ENCODE measurements at places on chromosomes 13 and 19. TPM values are rescaled to one million over a fixed set of nuclear protein-coding genes. Genes with fewer than 3 reads are reported as not detected.

- no peak for DNase-seq
Measured at GRCh38 chr19:39946532-39946931, 12.1 kb upstream of the FCGBP start.

DNA sequence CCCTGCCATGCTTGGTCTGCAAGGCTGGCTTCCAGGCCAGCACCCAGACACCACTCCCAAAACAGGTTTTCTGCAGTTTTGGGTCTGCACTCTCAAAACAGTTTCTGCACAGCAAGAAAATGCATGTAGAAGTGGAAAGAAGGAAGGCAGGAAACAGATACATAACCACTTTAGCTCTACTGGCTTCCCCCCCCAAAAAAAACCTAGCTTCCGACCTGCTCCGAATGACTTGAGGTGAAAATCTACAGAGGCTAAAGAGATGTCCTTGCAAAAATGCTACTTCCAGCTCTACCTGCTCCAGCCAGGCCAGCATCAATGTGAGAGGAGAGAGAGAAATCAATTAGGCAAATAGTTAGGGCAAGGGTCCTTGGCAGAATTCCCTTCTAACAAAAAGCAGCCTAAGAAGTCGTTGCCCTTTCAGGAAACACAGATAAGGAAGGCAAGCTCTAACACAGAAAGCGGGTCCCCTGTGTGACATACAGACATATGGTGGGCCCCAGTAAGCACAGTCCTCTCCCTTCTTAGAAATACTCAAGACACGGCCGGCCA, 3.4 kb downstream of the C19orf12 start:
- no peak for DNase-seq

DNA sequence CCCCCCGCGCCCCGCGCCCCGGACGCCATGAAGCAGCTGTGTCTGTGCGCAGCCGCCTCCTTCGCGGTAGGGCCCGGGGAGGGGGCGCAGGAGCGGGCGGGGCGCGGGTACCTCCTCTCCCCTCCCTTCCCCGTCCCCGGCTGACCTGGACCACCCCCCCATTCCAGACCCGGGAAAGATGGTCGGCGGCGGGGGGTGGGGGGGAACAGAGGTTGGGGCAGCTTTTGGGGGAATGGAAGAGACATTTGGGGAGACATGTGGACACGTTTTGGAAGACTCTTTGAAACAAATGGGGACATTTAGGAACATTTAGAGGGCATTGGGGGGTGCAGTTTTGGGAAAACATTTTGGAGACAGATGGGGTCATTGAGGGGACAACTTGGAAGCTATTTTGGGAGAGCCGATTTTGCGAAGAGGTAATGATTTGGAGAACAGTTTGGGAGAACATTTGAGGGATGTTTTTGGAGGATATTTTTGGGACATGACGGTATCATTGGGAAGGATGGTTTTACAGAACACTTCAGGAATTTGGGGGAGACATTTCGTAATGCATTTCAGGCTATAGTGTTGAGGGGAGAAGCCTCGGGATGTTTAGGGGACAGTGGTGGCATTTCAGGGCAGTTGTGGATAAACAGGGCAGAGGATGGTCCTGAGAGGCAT, 16.1 kb downstream of the ANKRD24 start:
- no peak for DNase-seq

- DNase-seq: no peak
Measured at GRCh38 chr13:102947745-102948405, 102.0 kb downstream of the ERCC5 start.

DNA sequence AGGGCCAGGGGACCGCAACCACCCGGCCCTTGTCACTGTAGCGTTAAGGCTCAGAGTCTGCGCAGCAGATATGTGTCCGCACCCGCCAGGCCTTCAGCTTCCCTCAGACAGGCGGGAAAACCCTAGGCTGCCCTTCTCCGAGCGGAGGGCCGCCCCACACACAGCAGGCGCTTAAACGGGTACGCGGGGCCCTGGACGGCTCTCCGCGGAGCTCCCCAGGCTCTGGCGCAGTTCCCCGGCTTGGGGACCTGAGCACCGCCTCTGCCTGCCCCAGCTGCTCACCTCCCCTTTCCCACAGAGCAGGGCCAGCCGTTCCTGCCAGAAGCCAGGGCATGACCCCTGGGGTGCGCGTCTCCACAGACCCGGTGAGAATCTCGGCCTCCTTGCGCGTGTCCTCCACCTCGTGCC, 593 bp downstream of the ZNF135 start:
- no peak for DNase-seq

- DNase-seq: peak; percentile 85
Measured at GRCh38 chr13:100209857-100210825, 121.2 kb downstream of the PCCA start.

DNA sequence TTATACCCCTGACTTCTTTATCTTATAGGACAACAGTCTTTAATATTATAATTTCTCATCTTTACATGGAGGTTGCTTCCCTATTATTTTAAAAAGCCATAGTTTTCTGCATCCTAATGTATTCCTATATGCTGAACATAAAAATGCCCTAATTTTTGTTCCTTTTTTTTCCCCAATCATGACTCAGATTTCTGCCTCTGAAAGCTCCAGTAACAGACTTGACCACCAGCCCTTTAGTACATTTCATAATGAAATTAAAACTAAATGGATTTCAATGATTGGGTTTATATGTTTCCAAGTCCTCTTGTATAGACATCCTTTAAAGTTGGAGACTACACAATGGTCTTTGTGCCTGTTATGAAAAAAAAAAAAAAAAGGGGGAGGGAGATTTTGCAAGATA, 712.5 kb downstream of the DIAPH3 start:
- DNase-seq: no peak

DNA sequence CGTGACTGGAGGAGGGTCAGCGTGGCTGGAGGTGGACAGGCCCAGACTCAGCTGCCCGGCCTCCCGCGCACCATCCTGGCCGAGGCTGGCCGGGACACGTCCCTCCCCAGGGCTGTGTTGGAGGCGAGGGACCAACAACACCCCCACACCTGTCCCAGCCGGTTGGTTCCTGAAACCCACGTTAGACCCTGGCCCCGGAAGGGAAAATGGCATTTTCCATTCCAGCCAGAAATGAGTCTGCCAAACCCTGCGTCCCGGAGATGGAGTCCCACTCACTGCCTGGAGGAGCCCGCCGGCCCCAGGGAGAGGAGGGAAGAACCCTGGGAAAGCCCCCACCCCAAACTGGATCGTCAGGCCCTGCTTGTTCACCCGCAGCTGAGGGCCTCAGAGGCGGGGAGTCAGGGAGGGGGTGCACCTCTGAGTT, 4.8 kb upstream of the WDR18 start:
- no peak for DNase-seq

GRCh38 chr19:43667126-43667875, 2.7 kb downstream of the PLAUR start:
- no peak for DNase-seq

DNA sequence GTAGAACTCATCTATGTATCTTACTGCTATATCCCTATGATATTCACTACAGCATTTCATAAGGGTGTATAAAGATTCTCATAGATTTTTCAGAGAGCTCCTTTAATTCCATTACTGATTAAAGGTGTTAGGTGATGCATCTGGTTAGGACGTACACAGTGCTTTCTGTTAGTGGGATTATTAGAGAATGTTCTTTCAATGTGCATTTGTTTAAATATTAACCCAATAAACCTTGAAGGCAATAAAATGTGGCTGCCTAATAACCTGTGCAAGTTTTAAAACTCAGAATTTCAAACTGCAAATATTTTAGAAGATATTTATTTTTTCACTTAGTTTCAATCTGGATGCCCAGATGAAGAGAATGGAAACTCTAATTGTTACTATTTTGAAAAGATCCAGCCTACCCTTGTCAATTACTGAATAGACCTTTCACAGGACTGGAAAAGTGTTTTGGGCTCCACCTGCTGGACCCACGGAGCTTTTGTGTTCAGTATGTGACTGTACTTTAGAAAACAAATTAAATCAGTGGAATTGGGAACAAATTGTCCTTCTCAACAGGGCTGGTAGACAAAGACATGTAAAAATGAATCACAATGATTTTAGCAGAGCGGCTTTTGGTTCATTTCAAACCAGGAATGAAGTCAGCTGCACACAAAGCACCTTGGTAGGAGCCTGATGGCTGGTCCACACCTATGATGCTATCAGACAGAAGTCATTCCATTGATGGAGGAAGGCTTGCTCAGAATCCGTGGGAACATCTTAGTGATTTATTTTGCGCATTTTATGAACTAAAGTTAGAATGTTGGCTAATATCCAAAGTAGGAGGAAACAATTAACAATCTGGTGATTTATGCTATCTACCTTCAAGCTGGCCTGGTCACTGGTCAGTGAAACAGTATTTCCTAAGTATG, 89.4 kb upstream of the RAP2A start:
- no peak for DNase-seq

GRCh38 chr19:29845574-29846176, 33.9 kb downstream of the CCNE1 start:
- peak; percentile 22 for DNase-seq

DNA sequence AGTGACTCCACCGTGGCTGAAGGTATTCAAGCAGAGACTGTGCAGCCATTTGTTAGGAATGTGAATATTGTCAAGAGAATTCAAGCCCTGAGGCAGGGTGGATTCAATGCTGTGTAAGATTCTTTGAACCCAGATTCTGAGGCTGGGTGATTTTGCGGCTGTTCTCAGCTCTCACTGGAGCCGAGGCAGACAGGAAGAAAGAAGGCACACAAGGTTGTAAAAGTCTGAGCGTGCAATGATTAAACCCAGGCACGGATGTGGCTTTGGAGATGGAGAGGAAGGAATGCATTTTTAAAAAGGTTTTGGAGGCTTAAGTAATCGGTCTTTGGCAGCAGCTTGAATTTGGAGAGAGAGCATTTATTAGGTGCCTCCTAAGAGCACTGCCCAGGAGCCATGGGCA, 187.9 kb downstream of the KATNAL1 start:
- DNase-seq: peak; percentile 82

GRCh38 chr13:45950386-45951000, 98.9 kb upstream of the SIAH3 start:
- DNase-seq: no peak

DNA sequence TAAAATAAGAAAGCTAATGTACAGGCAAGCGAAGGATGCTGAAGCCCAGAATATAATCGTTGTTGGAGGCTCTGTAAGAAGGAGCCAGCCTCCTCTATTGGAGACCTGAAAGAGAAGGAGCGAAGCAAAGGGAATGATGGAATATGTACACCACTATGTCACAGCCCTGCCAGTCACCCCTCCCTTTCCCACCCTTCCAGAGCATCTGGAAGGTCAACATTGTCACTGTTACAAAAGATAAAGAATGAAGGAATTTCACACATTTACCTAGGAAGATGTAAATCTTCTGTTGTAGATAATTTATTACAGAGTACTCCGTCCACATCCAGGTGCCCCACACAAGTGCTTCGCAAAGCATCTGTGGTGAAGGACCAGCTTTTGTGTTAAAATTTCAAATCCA, 39.7 kb upstream of the SACS start:
- no peak for DNase-seq

- DNase-seq: no peak
Measured at GRCh38 chr13:42466123-42466522, 107.8 kb upstream of the TNFSF11 start.

DNA sequence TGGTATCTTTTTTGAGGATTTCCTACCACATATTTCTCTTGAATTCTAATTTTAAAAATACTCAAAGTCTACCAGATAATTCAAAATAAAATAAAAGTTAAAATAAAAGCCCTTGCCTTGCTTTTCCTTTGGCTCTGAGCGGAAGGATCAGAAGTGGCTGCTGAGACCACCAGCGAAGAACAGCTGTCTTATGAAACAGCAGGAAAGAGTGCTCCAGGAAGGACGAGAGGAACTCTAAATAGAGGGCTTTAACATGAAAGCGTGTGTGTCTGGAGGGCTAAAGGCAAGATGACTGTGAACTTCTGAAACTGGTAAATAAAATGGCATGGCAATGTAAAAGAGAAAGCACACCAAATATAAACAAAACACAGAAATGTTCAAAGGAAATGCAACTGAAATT, 521.5 kb upstream of the SPRY2 start:
- DNase-seq: no peak

DNA sequence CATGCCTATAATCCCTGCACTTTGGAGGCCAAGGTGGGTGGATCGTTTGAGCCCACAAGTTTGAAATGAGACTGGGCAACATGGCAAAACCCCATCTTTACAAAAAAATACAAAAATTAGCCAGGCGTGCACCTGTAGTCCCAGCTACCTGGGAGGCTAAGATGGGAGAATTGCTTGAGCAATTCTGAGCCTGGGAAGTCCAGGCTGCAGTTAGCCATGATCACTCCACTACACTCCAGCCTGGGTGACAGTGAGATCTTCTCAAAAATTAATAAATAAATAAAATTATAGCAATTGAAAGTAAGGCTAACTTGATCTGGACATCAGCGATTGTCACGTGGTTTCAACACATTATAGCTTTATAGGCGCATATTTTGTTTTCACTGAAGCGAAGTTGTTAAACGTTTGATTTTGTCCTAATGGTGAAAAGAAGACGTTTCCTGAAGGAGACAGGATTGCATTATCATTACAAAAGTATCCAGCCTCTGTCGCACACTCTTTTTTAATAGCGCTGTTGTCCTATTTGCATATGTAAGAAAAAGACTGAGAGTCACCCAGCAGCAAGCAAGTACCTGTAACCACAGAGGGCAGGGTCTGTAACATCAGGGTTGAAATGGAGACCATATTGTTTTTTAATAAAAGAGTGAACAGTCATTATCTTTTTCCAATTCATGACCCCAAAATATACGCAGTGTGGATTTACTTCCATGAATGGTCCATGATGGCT, 335.7 kb downstream of the DCT start:
- DNase-seq: no peak

DNA sequence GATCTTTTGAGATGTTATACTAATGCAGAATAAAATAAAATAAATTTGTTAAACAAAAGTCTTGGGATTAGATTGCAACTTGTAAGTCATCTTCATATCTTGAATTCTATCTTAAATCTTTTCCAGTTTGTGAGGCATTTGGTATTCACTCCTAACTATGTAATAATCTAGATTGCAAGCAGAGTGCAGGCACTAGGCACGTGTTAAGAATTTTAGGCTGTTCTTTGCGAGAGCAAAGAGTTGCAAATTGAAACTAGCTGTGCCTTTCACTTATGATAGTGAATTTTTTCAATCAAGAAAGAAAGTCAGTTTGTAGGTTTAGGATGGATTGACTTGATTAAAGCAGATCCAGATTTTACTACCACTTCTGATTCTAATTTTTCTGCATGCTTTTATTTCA, 264.1 kb upstream of the SPRY2 start:
- no peak for DNase-seq

GRCh38 chr19:32017176-32017953, 328.0 kb upstream of the ZNF507 start:
- peak; percentile 71 for DNase-seq

Gene MCEMP1
- total RNA-seq: not detected

Gene ZNF726
- 0.54 TPM for total RNA-seq

Gene IRF2BP1
- total RNA-seq: 22.9 TPM

Gene HPN
- 0.31 TPM for total RNA-seq

Gene METTL21C
- total RNA-seq: not detected

Gene ZNF256
- total RNA-seq: 7.1 TPM

Gene PLPPR3
- total RNA-seq: 29.2 TPM

Gene FFAR1
- not detected for total RNA-seq

Gene ZIC5
- 0.17 TPM for total RNA-seq

Gene WDR88
- total RNA-seq: not detected

Gene CLDN10
- 0.41 TPM for total RNA-seq
